ENCODE measurements at places on chromosomes 11 and 22.

- DNase-seq = no peak
Measured at GRCh38 chr11:27471589-27472397, 797 bp downstream of the LGR4 start.

GRCh38 chr11:114284021-114284420 lies 12.2 kb upstream of the NNMT start:
- DNase-seq = no peak

- DNase-seq = no peak
Measured at GRCh38 chr11:99632969-99633368, 612.2 kb downstream of the CNTN5 start.

DNA sequence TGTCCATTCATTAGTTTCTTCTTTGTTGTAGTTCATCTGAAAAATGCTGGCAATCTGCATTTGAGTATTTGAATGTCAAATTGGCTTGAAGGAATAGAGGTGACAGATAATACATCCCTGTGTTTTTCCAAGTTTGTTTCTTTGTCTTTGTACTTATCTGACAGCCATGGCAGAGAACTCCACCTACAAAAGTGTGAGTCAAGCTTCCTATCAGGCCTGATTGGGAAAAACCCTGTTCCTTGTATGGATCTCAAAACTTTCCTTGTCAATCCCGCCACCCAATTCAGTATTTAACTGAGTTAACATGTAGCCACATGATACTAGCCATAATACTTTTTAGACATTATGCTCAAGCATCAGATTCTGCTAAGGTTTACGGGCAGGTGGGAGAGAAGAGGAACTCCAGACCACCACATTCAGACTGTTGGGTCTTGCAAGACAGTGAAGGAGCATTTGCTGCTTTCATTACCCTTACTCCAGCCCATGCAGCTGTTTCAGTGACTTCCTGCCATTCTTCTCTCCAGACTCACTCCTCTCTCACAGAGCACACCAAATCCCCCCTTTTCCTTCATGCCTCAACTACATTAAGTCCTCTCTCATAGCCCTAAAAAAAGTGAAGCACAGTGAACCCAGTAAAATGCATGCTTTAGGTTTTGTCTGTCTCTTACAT lies 65.9 kb downstream of the BLID start:
- no peak for DNase-seq

DNA sequence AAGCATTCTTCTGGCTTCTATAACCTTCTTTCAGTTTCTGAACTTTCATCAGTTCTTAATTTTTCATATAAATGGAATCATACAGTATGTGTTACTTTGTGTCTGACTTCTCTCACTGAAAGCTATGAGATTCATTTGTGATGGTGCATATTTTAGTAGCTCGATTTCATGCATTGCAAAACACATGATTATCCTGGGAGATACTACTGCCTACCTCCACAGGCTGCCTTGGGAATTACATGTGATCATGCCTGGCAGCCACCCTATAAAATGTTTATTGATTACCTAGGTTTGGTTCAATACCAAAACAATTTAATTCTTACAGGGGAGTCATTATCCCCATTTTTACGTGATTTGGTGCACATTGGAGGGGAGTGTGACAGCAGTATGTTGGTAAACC lies 34.1 kb upstream of the PAK1 start:
- no peak for DNase-seq

DNA sequence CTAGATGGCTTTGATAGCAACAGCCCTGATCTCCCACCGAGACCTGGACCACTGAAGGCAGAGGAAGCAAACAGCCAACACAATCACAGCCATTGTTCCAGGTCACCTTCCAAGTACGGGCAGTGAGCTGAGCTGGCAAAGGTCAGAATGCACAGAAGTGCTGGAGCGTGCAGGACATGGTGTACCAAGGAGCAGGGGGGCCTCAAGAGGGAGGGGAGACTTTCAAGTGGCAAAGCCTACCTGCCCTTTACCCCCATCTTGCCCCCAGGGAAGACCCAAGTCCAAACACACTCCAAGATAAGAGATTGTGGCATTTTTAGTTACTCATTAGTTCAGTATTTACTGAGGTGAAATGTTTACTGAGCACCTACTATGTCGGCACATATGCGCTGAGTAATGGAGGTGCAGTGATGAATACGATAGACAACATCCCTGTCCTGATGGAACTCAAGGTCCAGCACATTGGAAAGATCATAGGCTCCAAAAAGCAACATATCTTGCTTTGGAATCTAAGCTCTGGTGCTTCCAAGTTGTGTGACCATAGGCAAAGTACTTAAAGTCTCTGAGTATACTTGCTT lies 26.0 kb upstream of the TTC12 start:
- no peak for DNase-seq

All from stimulated activated CD8-positive, alpha-beta memory T cell treated with anti-CD3 and anti-CD28 coated beads, Interleukin-15, amount 100 ng/mL, for 24 hours (primary cell).